ENCODE measurements at places on chromosomes 5 and 9. TPM values are rescaled to one million over a fixed set of nuclear protein-coding genes. Genes with fewer than 3 reads are reported as not detected.

CTNNAL1 gene
- 45.7 TPM for total RNA-seq

IL13 gene
- total RNA-seq, result not detected

MYOZ3 gene
- total RNA-seq, result 0.40 TPM

CDKN2A gene
- 10.7 TPM for total RNA-seq

TSSK1B gene
- 0.13 TPM for total RNA-seq

AP3S1 gene
- total RNA-seq, result 104 TPM

FAM120A gene
- 110 TPM for total RNA-seq

INSYN2B gene
- 1.4 TPM for total RNA-seq

SLC45A2 gene
- 0.19 TPM for total RNA-seq

RAB24 gene
- 17.8 TPM for total RNA-seq

PRLR gene
- under 0.01 TPM for total RNA-seq

SPINK4 gene
- not detected for total RNA-seq

PCDHB10 gene
- total RNA-seq, result 0.66 TPM

C5orf47 gene
- not detected for total RNA-seq
